Neural cell (in vitro differentiated cells): ENCODE measurements at places on chromosomes 2 and 18. TPM values are rescaled to one million over a fixed set of nuclear protein-coding genes. Genes with fewer than 3 reads are reported as not detected.

Gene DSG4
- not detected in 2 replicates for polyA plus RNA-seq

Gene CYTIP
- not detected in 2 replicates for polyA plus RNA-seq

Gene PCBP1
- polyA plus RNA-seq = 33.3 and 42.5 TPM in 2 replicates

Gene PXDN
- polyA plus RNA-seq = 181 and 200 TPM in 2 replicates

Gene GAL3ST2
- polyA plus RNA-seq = not detected in 2 replicates

Gene PIEZO2
- 0.12 and 0.30 TPM in 2 replicates for polyA plus RNA-seq

Gene DSC2
- polyA plus RNA-seq = 14.5 and 16.3 TPM in 2 replicates

Gene IKZF2
- polyA plus RNA-seq = 5.6 and 5.9 TPM in 2 replicates

Gene UGT1A8
- not detected in 2 replicates for polyA plus RNA-seq

Gene SLC9A2
- polyA plus RNA-seq = 0.09 and 0.26 TPM in 2 replicates

Gene HOXD11
- polyA plus RNA-seq = not detected in 2 replicates
